ENCODE measurements at places on chromosomes 1 and 21. TPM values are rescaled to one million over a fixed set of nuclear protein-coding genes. Genes with fewer than 3 reads are reported as not detected.

Gene LYSMD1
- 10.0 TPM for total RNA-seq

Gene RAVER2
- 9.1 TPM for total RNA-seq

Gene SELL
- total RNA-seq = not detected

Gene SMCP
- not detected for total RNA-seq

Gene GJA8
- total RNA-seq = not detected

DNA sequence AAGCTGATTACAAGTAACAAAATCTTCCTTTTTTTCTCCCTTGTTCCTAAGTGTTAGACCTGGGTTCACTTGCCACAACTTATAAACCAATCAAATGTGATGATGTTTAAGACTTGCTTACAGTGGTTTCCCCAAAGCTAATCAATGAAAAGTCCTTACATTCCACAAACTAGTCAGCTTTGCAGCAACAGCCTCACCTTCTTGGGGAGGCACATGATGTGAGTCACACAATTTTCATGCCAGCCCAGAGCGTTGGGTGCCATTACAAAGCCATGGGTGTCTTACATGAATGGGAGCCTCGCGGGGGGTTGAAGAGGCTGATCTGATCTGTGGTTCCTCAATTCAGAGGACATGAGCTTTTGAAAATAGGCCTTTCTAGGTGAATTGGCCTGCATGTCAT, 91.6 kb upstream of the UBE2U start:
- DNase-seq = no peak

DNA sequence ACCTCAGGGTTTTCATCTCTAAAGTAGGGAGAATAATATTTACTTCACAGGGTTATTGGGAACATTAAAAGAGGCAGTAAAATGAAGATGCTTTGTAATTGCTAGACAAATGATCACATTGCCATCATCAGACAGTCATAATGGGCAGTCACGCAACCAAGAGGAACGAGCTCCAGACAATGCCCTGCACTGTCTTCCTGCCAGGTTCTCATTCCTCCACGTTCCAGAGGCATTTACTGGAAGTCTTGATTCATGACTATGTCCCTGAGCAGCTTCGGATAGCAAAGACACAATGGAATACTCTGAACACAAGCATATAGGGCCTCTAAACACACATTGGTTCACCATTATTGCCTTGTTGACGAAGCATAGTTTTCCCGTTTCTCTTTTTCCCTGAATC, 389.7 kb downstream of the NTNG1 start:
- no peak for DNase-seq

DNA sequence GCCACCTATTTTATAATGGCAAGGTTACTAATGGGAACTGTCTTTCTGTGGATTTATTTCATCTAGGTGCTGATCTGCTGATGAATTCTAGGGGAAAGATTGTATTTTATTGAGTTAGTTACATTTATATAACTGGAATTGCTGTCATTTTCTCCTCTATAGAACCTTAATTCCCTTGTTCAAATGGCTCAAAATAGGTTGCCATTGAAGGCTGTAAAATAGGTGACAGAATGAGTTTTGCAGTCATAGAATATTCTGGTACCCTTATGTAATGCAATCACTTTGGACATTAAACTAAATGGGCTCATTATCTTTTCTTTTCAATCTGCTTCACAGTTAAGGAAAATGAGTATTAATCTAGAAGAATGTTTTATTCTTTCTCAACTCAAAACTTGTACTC, 131.0 kb downstream of the CTH start:
- DNase-seq = no peak

DNA sequence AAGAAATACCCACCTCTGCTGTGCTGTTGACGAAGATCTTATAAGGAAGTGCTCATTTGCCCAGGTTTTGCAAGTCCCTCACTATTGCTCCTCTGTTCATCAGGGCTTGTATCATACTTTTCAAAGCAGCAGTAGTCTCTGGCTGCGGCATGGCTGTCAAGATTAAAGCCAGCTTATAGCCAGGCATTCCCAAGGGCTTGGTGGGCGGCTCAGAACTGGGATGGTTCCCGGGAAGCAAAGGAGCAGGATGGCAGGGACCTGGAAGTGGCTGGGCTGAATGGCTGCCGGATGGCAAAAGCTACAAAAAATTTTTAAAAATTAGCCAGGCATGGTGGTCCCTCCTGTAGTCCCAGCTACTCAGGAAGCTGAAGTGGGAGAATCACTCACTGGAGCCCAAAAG, 16.7 kb upstream of the SH3BGRL3 start:
- DNase-seq = no peak

DNA sequence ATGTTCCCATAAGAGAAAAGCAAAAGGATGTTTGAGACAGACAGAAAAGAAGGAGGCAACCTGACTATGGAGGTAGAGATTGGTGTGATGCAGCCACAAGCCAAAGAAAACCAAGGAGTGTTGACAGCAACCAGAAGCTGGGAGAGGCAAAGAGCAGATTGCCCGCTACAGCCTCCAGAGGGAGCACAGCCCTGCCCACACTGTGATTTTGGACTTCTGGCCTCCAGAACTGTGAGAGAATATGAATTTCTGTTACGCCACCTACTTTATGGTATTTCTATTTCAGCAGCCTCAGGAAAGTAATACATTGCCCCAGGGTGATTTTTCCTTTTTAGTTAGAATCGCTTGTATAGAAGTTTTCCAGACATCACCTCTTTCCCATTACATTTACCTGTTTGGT, 28.4 kb downstream of the SLAMF6 start:
- peak; percentile 5 for DNase-seq

- DNase-seq = no peak
Observed at GRCh38 chr1:220966473-220966872, 87.2 kb downstream of the HLX start.

- no peak for DNase-seq
Observed at GRCh38 chr1:118827207-118827606, 160.9 kb downstream of the TBX15 start.

DNA sequence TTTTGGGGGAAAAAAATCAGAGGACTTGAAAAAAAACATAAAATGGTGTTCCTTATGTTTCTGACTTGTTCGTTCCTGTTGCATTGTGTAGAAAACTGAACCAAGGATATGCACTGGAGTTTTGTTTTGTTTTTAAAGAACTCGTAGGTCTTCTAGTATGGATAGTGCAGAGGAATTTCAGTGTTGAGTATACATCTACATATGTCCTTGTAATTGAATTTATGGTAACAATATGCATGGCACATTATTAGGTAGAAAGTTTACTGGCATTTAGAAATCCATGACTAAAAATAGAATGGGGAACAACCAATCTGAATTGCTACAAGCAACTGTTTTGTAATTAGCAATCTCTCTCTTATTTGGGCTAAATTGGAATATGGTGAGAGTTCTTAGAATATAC, 188.3 kb upstream of the ZRANB2 start:
- DNase-seq = no peak

GRCh38 chr1:229856009-229856650, 210.9 kb upstream of the GALNT2 start:
- no peak for DNase-seq
